ENCODE measurements at places on chromosomes 6 and 20.

GRCh38 chr6:139520321-139520768, 145.9 kb upstream of the CITED2 start:
- peak; percentile 17 for DNase-seq

DNA sequence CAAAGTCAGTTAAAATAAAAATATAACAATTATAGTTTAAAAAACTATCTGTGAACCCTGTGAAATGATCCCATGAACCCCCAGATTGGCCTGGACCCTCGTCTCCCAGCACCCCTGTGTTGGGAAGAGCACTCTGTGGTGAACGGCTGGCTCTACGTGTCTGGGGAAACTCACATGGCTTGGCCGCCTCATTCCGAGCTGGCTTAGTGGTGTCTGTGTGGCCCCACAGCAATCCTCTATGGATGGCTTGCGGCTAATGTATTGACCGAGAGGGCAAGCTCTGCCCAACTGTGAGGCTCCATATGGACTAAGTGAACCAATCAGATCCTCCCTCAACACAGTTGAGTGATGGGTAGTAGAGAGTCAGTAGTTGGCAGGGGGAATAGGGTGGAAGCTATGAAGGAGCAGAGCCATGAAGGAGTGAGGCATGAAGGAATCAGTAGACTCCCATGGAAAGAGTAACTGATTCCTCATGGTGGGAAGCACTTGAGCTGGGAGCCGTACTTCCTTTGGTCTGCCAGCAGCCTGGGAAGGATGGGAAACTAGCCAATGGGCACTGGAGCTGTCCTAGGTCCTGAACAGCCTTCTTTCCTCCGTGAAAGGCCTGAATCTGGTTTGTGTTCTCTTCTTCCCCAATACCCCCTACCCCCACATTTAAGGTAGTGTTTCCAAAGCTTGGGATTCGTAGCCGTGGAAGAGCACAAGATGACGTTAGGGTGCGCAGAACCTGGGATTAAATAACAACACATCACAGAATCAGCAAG, 21.6 kb upstream of the ZNF831 start:
- peak; percentile 25 for DNase-seq

DNA sequence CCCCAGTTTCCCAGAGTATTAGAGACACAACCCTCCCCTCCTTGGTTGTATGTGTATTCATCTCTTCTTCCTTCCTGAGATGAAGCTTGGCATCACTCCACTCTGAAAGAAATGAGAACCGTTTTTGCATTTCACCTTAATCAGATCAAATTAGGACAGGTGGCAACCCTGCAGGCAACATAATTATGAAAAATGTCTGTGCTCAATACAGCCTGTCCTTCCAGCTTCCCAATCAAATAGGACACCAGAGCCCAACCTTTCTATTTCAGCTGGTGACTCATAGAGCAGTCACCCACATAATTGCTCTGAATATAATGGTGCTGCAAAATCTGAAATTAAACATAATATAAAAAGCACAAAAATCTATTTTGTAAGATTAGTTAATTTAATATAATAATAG, 310.2 kb upstream of the AGPAT4 start:
- DNase-seq, result peak; percentile 39

DNA sequence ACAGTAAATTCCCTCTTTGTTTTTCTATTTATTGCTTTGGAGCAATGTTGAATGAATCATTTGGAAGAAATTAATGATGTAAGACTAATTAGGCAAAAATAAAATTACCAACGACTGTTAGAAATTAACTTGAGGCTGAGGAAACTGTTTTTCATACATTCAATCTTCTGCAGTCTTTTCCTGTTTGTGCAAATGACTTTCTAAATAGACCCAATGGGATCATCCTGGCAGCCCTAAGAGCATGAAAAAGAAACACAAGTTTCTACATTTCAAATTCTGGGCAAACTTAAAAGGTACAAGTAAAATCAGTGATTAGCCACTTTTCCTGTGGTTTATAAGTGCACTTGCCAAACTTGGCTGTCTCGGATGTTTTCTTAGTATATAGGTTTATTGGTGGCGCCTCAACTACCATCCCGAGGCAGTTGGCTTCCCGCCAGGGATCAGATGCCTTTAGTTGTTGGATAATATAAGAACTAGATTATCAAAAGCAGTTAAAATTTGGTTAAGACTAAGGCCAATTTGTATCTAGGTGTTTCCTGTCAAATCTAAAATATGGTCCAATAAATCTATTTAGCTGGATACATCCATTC, 181.2 kb downstream of the ISM1 start:
- no peak for DNase-seq

DNA sequence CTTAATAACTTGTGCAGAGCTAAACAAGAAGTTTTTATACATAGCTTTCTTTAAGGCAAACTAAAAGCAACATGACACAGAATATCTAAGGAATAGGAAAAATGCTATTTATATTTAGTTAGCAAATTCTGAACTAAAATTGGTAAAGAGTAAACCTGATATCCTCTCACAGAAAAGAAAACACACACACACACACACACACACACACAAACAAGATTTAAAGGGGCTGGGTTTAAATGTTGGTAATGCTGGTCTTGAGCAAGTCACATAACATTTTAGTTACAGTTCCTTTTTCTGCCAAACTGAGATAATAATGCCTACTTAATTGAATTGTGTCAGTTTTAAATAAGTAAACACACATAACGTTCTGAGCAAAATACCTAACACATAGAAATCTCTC, 1.6 kb downstream of the TRDN start:
- DNase-seq, result no peak

DNA sequence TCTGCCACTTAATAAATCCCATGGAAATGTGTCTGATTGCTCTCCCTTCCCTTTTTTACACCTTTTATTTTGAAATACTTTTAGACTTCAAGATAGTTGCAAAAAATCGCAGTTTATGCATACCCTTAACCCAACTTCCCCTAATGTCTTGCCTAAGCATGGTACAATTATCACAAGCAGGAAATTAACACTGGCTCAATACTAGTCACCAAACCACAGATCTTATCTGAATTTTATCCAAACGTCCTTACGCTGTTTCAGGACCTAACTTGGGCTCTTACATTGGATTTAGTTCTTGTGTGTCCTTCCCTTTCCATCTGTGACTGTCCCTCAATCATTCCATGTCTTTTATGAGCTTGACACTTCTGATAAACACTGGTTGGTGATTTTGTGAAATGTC, 146.3 kb downstream of the ZNF217 start:
- DNase-seq, result no peak

- peak; percentile 4 for DNase-seq
These were observed 59.4 kb upstream of the TMEM200A start for GRCh38 chr6:130306377-130306776.

- DNase-seq, result no peak
These were observed 11.8 kb downstream of the MAN1A1 start for GRCh38 chr6:119337762-119338161.

DNA sequence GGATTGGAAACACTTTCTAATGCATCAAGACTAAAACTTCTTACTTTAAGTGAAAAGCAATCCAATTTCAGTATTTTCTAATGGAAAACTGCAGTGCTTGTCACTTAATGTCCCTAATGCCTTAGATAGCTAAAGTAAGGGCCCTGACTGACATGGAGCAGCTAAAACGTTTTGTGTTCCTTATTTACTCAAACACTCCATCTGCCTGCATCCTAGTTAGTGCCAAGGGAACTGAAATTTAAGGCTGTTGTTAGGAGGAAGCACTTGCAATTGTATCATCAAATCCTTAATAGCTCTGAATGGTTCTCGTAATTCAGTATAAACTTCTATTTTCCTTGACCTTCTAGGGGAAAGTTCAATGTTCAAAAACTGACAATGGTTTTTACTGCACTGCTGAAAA, 127.4 kb downstream of the GJA10 start:
- no peak for DNase-seq

DNA sequence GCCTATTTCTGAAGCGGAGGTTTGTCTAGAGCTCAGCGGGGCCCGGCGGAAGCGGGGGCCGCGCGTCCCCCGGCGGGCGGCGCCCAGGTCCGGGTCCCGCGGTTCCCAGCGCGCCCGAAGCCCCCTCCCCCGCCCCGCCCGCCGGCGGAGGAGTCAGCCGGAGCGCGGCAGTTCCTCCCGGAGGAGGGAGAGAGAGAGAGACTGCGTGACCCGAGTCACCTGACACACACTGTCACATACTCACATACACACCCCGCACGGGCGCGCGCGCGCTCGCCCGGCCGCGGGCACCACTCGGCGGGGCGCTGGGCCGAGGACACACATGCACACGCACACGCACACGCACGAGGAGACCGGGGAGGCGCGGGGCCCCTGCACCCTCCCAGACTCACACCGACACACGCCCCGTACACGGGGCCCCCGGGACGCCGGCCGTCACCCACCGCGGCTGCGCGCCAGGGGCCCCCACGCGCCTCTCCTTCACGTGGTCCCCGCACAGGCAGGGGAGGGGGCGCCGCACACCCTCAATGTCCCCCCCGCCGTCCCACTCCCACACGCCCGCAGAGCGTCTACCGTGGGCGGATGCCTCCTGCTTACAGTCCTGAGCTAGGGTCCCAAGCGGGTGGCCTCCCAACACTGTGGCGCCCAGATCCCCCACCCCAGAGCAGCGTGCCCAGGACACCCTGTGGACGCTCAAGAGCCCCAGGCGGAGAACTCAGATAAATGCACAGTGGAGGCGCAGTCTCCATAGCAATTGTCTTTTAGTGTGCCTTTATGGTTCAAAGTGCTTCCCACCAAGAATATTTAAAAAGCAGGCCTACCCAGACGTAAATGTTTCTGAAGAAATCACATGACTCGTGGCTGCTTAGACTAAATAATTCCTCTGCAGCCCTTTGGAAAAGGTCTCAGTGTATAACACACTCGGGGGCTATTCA, at the start of gene RRAGD:
Gene RRAGD (minus strand): TSS at position 203 of the 935 bp plus-strand sequence. CDS start 280 bp downstream, outside the sequence.
- DNase-seq, result peak; percentile 40

GRCh38 chr6:18388942-18389341, 1.8 kb downstream of the RNF144B start:
- no peak for DNase-seq

- no peak for DNase-seq
These were observed 133.0 kb upstream of the FLRT3 start for GRCh38 chr20:14470231-14470899.

- peak; percentile 33 for DNase-seq
These were observed 118.4 kb downstream of the GRM4 start for GRCh38 chr6:34027445-34027936.

DNA sequence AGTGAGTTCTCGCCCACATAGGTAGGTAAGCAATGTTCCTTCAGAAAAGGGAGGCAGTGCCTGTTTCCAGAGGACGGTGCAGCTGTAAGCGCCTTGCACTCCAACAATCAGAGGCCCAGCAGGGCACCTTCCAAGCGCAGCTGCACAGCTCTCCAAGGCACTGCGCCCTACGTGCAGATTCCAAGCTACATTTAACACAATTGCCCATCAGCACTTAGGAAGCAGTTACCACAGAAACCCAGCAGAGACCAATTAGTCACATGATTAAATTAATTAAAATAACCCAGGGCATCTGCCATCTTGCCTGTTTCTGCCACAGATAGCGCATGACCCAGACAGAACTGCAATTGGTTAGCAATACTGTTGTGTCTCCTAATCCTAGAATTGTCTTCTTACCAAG, 65.5 kb downstream of the SOBP start:
- no peak for DNase-seq

DNA sequence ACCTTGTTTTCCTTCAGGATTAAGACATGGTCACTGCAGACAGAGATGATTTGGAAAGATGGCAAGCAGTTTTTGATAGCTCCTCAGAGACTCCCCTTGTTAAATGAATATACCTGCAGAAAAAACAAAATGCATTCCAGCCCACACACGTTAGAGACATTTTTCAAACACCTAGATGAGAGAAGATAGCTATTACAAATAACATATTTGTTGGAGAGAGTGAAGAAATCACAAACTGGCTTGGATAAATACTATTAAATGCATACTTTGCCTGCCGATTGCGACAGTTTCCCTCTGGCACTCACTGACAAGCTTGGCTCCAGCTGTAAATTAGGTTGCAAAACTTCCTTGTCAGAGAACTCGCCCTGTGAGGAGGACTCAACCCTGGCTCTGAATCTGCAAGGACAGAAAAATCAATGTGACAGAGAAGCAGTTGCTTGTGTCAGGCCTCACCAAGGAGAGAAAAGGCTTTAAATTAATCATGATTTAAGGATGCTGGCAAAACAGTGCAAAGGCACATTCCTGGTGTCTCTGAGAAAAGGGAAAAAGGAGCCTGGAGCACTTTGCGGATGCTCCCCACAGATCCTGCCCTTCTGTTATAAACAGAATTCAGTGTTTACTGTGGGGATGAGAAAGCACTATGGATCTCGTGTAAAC, 423.7 kb upstream of the MARCKS start:
- DNase-seq, result no peak

GRCh38 chr6:70150521-70150920, 152.4 kb downstream of the COL9A1 start:
- no peak for DNase-seq

DNA sequence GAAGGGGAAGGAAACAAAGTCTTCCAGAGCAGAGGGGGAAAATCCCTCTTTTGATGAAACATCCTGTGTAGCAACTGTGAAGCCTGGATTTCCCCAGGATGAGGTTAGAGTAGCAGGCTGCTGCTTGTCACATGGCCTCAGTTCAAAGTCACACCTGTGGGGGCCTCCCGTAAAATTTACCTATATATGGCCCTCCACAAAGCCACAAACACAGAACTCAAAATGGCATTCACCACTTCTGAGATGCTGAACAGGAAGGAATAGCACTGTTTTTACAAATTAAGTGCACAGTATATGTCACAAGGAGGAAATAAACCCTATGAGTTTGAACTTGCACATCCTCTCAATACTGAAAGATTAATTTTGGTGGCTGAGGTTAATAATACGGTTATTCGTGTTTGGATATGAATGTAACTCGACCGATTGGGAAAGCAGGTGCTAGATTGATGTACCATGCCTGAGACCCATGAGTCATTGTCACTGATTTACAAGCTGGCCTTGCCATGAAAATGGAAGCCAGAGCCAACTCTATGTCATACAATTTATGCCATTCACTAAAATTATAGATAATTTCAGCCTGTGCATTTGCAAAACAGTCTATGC, 70.6 kb downstream of the SGK1 start:
- DNase-seq, result no peak

- DNase-seq, result no peak
These were observed 4.7 kb downstream of the SAPCD1 start for GRCh38 chr6:31767096-31767645.

GRCh38 chr20:5222919-5223634, 93.7 kb downstream of the PROKR2 start:
- DNase-seq, result peak; percentile 64

DNA sequence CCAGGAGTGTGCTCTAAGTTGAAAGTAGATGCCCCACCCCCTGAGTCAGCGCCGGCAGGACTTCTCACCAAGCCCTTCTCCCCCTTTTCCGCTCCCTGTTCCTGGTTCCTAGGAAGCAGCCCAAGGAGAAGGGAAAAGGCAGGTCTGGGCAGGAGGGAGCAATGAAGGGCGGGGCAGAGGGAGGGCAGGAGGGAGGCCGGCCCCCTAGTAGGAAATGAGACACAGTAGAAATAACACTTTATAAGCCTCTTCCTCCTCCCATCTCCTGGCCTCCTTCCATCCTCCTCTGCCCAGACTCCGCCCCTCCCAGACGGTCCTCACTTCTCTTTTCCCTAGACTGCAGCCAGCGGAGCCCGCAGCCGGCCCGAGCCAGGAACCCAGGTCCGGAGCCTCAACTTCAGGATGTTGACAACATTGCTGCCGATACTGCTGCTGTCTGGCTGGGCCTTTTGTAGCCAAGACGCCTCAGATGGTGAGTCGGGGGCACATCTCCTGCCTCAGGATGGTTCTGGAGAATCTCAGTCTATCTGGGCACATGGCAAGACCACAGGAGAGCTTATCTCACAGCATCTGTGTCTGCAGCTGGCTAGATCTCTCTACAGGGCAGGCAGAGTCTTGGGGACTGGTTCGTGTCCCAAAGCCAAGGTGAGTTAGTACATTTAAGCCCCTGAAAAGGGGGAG, at the start of gene PROCR:
Gene PROCR (plus strand): TSS at position 320 of the 681 bp plus-strand sequence. CDS start 83 bp downstream, at position 403.
- peak; percentile 99 for DNase-seq
